ENCODE measurements at places on chromosomes 12 and 14. TPM values are rescaled to one million over a fixed set of nuclear protein-coding genes. Genes with fewer than 3 reads are reported as not detected.

- DNase-seq: no peak
Measured at GRCh38 chr12:97977870-97978405, 515.3 kb downstream of the RMST start.

- DNase-seq: no peak
Measured at GRCh38 chr14:38883127-38883526, 219.9 kb downstream of the SEC23A start.

The PLEKHG7 gene
- not detected for total RNA-seq

DNA sequence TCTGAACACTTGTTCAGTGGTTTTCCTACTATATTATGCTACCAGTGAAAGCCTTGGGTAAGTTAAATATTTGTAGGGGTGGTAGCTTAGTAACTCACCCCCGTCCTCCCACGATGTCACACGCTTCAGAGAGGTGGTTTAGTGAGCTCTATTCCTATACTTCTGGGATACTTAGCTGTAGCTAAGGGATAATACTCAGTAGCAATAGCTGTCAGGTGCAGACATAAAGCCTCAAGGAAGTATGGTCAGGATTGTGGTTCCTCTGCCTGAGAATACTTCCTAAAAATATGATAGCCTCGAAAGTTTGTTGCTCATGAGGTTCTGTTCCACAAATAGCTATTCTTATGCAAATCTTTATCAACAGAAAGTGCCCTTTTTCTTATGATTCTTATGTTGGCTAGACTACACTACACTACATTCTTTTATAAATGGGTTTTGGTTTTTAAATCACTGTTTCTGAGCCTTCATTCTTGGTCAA, 11.9 kb downstream of the DLST start:
- DNase-seq: no peak

DNA sequence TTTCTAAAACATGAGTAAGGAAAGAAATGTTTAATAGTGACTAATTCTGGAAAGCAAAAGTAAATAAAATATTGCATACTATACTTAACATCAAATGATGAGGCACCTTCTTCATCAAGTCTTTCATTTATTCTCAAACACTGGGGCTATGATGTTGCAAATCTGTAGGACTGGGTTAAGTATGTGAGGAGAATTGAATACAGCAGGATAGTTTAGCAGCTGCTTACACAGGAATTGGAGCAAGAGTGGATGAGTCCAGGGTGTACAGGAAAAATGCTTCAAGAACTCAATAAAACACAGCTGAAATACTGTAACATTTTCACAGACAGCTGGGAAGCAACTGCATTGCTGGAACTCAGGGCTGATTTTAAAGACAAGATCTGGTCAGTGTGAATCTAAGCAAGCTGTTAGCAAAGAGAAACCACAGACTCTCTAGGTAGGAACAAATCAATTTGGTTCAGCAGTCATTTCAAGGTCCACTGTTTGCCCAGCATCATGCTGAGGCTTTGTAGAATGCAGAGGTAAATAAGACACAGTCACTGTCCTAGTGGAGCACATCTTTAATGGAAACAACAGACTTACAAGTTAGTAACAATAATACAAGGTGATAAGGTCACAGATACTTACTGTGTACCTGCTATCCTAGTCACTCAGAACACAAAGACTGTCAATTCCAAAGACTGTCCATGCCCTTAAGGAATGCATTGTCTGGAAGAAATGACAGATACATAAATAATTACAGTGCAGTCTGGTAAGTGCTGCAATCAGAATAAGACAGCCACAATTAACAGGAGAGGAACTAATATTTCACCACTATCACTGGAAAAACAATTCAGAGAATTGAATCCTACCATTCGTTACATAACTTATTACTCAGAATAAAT, 96.8 kb upstream of the DACT1 start:
- DNase-seq: no peak

The DHRS1 gene
- total RNA-seq: 36.1 TPM

DNA sequence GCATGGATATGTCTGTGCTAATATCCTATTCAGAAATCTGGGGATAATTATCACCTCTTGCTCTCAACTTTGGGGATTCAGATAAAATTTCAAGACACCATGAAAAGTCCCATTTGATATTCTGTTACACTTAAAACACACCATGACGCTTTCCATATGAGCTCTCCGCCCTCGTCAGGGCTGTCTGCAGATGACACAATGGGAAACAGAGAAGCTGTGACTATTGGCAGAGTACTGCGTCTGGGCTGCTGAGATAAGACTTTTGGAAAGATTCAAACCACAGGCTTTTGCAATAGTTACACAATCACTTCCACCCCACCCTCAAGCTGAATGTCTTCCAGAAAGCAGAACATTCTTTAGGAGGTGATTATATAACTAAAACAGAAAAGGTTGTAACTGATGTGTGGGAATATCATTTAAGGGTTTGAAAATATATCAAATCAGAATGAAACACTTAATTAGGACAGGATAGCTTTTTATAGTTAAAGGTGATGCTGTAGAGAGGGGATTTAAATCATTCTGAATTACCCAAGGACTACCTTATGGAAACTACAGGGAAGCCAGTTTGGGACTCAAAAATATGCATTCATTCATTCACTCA, 75.3 kb upstream of the TMPO start:
- peak; percentile 81 for DNase-seq

The MYH6 gene
- not detected for total RNA-seq

Data from glomerular endothelial cell (primary cell).